ENCODE measurements at places on chromosomes 2 and 18.

- DNase-seq, result no peak
These were observed 102.0 kb downstream of the CHN1 start for GRCh38 chr2:174903264-174903556.

DNA sequence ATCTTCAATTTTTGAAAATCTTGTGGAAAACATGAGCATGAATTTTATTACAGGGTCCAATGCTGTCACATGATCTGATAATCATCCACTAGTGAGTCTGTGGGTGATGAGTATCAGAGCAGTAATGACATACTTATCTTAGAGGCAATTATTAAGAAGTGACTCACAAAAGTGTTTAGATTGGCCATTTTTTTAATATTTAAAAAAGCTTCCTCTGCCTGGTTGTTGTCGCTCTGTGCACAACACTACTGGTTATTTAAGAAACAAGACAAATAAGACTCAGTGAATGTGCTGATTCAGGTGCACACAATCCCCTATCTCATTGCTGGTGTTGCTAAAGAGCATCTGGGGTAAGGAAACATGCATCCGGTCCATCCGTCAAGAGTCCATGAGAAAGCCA is 665.8 kb upstream of the ZEB2 start:
- no peak for DNase-seq

DNA sequence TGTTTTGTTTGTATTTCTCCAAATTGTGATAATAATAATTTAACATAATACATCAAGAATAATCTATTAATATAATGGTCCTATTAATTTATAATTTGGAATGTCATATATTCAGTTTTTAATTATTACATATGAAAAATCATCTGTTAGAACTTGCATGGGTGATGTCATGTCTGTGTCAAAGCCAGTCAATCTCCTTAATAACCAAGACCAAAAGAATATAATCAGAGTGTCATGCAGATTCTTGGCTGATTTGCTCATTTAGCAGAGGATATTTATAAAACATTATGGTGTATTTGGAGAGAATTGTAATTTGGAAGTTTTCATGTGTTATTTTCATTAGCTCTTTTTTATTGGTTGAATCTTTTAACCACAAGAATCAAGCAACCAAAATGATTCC is 96.4 kb downstream of the PIK3C3 start:
- no peak for DNase-seq

DNA sequence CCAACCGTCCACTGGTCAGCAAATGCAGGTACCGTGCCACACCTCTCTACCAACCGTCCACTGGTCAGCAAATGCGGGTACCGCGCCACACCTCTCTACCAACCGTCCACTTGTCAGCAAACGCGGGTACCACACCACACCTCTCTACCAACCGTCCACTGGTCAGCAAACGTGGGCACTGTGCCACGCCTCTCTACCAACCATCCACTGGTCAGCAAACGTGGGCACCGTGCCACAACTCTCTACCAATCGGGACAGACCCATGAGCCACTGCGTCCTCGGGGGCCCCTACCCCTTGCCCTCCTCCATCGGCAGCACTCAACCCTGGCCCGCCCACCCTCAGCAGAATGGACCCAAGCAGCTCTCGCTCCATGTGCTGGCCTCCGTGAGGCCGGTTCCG is 226.4 kb upstream of the SALL3 start:
- peak; percentile 59 for DNase-seq

DNA sequence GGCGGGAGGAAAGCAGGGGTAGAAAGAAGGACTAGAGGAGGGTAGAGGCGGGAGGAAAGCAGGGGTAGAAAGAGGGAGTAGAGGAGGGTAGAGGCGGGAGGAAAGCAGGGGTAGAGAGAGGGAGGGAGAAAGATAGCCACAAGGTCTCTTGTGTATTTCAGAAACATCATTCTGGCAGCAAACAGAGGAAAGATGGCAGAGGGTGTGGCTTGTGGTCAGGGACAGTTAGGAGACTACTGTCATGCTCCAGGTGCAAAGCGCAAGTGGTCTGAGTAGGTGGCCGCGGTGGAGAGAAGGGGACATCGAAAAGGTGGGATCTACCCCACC is 82.4 kb upstream of the TAF1B start:
- DNase-seq, result no peak

DNA sequence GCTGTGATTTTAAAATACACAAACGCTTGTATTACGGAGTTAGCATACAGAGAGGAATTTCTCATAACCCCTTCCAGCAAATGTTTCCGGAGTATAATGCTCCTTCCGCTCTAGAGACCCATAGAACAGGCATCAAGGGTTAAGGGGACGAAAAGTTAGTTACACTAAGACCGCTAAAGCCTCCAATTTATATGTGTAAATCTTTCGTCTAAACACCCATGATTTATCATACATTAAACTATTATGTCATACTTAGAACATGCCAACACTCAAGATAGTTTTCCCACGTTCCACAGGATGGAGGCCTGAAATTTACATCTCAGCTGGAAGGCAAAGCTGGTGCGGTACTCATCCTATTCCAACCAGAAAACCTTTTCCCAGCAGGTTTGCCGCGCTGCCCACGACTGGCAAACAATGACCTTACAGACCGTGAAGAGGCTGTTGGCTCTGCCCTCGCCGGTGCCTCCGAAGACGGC is 650 bp downstream of the ORMDL1 start:
- no peak for DNase-seq

DNA sequence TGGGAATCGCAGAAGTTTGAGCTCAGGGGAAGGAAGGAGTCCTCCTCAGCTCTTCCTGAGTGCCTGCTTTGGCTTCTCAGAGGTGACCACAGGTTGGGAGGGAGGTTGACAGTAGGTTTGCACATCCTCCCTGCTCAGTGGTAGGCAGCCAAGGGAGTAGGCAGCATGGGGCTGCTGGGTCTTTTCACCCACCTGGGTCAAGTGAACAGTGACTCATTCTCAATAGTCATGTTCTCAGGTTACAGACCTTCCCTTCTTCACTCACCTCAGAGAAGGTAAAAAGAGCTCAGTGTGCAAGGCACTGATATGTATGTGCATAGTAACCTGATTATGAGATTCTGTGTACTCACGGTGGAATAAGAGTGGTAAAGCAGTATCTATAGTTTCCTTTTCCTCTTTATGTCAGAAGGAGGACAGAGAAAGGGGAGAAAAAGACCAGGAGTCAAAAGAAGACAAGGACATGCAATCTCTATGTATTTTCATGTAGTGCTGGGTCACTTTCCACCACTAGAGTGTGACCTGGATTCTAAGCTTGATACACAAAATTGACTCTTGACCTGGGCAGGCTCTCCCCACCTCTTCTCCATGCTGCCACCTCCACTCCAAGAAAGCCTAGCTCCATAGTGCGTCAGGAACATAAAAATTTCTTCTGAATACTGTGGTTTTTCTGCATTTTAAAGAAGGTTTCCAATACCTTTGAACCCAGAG is 36.5 kb upstream of the ASNSD1 start:
- DNase-seq, result no peak

- no peak for DNase-seq
These were observed 14.0 kb upstream of the YES1 start for GRCh38 chr18:825891-826585.

DNA sequence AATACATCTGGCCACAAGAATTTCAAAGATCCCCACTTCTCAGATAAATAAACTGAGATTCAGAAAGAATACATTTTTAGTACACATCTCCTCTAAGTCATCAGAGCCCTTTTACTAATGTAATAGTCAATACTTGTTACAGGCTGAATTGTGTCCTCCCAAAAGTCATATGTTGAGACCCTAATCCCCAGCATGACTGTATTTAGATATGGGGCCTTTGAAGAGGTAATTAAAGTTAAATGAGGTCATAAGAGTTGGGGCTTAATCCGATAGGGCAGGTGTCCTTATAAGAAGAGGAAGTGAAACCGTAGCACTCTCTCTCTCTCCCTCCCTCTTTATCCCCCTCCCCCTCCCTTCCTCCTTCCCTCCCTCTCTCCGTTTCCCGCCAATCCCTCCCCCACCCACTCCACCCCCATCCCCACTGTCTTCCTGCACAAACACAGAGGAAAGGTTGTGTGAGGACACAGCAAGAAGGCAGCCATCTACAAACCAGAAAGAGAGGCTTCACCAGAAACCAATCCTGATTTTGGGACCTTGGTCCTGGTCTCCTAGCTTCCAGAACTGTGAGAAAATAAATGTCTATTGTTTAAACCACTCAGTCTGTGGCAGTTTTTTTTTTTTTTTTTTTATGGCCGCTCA is 66.6 kb upstream of the ZNF397 start:
- DNase-seq, result no peak

GRCh38 chr2:7940723-7941122 is 741.1 kb upstream of the ID2 start:
- DNase-seq, result no peak

- peak; percentile 75 for DNase-seq
These were observed 30.6 kb upstream of the CREB1 start for GRCh38 chr2:207499114-207499513.

DNA sequence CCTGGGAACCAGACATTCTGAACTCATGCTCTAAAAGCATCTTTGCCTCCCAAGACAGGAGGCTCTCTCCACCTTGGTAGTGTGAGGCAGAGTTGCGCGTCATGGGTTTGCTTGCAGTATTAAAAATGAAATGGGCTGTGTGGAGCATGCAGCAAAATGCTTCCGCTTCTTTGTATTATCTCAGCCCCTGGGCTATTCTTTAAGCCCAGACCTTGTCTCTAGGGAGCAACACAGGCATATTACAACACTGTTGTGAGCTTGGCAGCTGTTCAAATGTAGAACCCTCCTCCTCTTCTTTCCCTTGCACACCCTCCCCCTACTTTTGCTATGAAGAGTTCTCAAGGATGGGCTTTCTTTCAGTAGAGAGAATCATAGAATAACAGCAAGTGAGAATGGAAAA is 185.1 kb upstream of the LHCGR start:
- DNase-seq, result no peak

GRCh38 chr2:61044636-61045035 is 21.0 kb upstream of the SANBR start:
- DNase-seq, result no peak
